Posterior vena cava (tissue), 2 donors: ENCODE measurements at places on chromosomes 3 and 15. TPM values are rescaled to one million over a fixed set of nuclear protein-coding genes. Genes with fewer than 3 reads are reported as not detected.
A peak's percentile ranks its signal among the peaks of the same experiment; 100 is the strongest.

DNA sequence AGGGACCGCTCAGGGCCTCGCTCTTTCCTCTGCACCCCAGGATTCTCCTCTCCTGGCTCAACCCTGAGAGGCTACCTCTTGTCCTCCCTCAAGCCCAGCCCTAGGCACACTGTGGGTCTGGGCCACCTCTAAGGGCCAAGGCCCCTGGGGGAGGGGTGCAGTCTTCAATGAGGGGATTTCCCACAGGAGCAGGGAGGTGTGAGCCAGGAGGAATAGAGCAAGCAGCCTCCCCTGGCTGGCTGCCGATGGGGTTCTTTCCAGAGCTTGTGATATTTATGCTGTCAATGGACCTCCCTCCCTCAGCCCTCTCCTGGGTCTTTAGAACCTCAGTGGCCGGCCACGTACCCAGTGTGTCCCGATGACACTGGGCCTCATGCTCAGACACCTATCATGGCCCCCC lies 99.5 kb upstream of the RPL32 start:
- DNase-seq = no peak

GRCh38 chr3:58630076-58630709 lies 36.4 kb downstream of the FAM3D start:
- no peak for DNase-seq

SLC6A1 gene
- 1.3 TPM for total RNA-seq

GRCh38 chr3:42898896-42899675 lies 6.9 kb upstream of the ZNF662 start:
- DNase-seq = no peak

KIF15 gene
- total RNA-seq = 0.19 TPM

ABI3BP gene
- total RNA-seq = 243 TPM

DNA sequence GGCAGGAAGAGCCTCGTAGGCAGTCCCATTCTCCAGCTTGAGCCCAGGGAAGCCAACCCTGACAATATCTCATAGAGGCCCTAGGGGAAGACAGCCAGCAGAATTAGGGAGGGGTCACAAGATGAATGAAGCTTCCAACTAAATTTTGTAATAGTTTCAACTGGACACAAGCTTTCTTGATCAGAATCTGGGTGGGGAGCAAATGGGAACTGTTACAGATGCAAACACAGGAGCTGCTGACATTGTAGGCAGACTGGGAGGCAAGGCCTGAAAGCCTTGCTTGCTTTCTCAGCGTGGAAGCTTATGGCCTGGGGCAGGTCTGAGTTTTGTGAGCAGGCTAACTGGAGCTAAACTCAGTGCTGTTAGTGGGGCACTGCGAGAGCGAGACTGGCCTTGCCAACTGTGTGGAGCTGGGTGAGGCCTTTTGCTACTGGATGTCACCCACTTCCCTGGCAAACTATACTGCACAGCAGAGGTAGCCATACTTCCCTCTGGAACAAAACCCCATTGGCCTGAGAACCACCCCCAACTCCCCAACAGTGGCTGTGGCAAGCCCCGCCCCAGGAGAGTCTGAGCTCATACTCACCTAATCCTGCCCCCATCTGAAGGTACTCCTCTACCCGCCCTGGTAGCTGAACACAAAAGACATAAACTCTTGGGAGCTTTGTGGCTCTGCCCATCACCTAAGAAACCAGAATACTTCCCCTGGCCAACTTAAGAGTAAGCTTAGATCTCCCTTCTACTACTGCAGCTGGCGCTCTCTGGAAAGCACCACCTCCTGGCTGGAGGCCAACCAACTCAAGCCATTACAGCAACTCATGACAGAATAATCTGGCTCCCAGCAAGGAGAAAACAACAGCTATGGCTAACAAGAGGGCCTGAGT lies 42.9 kb downstream of the CFAP20DC start:
- DNase-seq = no peak

GRCh38 chr15:73273181-73274002 lies 95.4 kb downstream of the HCN4 start:
- no peak for DNase-seq

- no peak for DNase-seq
These were observed 9.2 kb downstream of the ERC2 start for GRCh38 chr3:56459104-56459496.

GRCh38 chr3:24417730-24418129 lies 76.9 kb downstream of the THRB start:
- DNase-seq = no peak

SPRED1 gene
- 30.8 TPM for total RNA-seq

TMEM39A gene
- 36.7 TPM for total RNA-seq

GRCh38 chr15:38374556-38374955 lies 79.4 kb upstream of the FAM98B start:
- no peak for DNase-seq

DNA sequence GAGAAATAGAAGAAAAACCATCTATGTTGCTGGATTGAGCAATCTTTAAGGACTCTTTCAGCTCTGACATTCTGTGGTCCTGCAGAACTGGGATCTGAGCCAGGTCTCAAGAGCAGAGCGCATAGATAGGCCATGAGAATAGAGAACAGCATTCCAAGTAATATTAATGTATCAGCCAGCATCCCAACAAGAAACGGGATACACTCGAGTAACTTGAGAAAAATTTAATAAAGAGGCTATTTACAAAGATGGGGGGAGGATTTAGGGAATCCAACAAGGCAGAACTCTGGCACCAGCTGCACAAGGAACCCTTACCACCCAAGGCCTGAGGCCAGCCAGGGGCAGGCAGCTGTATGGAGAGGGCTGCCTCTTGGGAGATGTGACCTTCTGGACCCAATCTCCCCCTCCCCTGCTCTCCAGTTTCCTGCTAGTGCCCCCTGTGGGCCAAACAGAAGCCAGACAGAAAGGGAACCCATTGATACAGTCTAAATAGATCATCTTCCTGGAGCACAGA lies 8.2 kb downstream of the TMOD2 start:
- no peak for DNase-seq

ARL6 gene
- total RNA-seq = 7.7 TPM

DNA sequence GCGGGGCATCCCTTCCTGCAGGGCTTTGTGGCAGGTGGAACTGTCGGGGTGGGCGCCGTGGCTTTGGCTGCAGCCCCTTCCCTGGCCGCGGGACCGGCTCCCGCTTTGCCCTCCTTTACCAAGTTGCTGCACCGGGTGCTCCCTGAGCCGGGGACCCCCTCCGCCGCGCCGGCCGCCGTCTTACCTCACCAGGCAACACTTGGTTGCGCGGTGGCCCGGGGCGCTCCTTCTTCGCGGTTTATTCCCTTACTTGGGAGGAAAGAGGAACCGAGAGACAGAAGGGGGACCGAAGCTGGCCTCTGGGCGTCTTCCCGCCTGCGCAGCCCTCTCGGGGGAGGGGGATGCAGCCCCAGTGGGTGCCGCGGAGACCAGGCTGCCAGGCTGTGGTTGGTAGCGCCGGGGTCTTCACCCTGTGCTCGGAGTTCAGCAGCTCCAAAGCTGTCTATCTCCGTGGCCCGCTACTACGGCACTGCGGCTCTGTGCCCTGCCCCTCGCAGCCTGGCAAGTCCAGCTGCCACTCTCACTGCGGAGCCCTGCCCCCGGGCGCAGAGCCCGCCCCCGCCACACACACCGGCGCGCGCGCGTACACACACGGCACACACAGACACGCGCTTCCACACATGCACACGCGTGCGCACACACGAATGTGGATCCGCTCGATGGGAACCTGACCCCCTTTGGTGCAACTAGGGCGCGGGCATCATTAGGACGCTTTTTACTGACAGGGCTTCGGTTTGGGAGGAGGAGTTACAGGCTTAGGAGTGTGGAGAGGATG lies at the start of gene DGKG:
TSS of gene DGKG (minus strand) at position 473 of the 775 bp plus-strand sequence. CDS start 41,775 bp downstream, outside the sequence.
- DNase-seq = peak; percentile 89

DNA sequence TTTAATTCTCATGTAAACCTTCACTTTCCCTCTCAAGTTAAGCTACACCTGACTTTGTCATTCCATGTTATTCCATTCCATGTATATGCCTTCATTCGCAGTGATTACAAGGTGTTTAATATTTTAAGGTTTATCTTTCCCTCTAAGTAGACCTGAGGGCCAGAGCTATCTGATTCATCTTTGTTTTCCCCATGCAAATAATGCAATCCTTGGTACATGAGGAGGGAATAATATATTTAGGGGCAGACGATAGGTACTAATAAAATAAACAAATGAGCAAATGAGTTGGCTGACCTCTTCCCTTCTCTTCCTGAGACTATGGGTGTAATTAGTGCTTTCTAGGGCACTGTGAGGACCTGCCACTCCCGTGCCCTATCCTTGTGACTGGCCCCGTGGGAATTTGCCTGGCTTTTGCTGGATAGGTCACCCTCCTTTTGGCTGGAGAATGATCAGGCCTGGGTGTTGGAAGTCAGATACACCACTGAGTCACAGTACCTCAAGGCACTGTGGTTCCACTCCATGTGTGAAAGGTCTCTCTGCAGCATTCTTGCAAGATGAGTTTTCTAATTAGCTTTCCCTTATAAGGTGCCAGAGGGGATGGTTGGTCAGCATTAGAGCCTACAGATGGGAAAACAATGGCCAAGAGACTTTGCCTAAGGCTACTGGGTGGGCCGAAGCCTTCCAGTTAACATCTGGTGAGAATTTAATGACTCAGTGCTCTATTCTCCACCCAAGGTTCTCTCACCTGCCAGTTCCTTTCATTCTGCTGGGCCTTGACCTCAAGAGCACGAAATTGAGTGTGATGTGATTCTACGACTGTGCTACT lies 183.2 kb downstream of the P3H2 start:
- DNase-seq = no peak

SH3BP5 gene
- 67.9 TPM for total RNA-seq
